ENCODE measurements at places on chromosomes 13 and 19.

DNA sequence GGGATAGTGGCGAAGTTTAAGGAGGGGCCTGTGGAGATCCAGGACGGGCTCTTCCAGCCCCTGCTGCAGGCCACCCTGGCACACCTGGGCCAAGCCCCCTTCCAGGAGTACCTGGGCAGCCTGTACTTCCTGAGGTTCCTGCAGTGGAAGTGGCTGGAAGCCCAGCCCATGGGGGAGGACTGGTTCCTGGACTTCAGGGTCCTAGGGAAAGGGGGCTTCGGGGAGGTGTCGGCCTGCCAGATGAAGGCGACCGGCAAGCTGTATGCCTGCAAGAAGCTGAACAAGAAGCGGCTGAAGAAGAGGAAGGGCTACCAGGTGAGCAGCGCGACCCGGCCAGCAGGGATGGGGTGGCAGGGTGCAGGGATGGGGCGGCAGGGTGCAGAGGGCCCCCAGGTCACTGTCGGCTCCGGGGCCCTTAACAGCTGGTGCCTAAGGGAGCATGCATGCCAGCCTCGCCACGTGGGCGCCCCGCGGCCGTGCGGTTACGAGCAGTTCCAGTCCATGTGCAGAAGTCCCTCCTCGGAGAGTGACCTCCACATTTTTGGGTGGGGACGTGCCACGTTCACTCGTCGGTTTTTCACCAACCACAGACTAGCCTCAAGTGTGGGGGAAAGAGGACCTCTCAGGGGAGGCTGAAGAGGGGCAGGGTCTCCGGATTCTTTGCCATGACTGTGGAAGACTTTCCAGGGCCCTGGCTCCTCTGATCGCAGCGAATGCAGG is 912 bp downstream of the GRK1 start:
- DNase-seq = no peak

DNA sequence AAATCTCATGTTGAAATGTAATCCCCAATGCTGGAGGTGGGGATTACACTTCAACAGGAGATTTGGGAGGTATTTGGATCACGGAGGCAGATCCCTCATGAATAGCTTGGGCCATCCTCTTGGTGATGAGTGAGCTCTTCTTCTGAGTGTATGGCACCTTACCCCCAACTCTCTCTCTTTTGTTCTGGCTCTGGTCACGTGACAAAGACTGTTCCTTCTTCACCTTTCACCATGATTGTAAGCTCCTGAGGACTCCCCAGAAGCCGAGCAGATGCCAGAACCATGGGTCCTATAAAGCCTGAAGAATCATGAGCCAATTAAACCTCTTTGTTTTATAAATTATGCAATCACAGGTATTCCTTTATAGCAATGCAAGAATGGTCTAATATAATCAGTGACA is 684.2 kb downstream of the LIG4 start:
- DNase-seq = no peak

DNA sequence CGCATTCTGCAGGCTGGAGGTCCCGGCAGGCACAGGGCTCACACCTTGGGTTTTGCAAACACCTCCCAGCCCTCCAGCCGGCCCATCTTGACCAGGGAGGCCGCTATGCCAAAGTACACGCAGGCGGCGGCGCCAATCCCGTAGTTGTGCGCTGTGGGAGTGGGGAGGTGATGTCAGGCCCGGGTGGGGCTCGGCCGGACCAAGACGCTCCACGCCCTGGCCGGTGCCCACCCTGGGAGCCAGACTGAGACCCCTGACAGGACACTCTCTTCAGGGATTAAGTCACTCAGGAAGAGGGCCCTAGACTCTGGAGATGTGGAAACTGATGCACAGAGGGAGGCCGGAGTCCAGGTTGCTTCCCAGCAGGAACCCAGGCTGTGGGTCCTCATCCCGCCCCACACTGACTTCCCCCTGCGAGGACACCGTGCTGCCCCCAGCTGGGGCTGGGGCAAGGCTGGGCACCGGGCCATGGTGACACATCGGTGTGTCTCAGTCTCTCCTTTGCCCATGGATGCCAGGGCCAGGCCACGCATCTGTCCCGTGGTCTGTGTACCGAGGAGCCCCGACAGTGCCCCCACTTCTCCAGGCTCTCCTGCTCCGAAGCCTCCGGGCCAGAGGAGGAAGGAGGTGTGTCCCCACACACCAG is 8.8 kb downstream of the NDUFA11 start:
- no peak for DNase-seq

DNA sequence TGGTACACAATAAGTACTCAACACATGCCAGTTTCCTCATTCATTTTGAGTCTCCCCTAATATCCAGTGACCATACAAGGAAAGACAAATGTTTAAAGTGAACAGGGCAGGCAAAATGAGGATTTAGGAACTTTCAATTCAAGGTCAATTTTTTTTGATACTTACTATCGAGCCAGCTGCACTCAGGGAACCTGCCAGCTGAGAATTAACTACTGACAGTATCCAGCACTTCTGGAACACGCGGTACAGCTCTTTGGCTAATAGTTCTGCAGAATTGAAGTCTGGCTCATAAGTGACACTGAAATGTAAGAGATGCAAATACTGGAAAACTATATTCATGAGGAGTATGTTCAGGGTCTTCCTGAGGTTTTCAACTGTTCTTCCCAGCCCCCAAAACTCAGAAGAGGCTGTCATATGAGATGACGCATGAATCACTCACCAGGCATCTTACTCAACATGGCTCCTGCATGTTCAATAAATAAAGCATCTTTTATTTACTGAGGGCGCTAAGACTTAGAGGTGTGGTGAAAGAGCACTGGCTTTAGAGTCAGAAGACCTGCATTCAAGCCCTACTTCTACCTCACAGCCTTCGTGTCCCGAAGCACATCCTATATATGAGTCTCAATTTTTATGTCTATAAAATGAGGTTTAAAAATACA is 25.6 kb downstream of the RUBCNL start:
- DNase-seq = no peak

DNA sequence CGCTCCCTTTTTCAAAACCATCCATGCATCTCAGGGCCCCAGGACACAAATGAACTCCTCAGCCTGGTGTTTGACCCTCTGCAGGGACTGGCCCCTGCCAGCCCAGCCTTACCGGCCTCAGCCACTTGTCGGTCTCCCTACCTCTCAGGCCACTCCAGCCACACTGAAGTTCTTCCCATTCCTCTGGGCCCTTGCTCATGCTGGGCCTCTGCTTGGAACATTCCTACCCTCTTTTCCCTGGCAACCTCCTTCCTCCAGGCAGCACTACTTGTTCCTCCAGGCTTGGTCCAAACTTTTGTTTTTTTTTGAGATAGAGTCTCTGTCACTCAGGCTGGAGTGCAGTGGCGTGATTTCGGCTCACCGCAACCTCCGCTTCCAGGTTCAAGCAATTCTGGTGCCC is 7.6 kb upstream of the EGLN2 start:
- no peak for DNase-seq
